ENCODE measurements at places on chromosomes 5 and 9. TPM values are rescaled to one million over a fixed set of nuclear protein-coding genes. Genes with fewer than 3 reads are reported as not detected.

KIF4B gene
- not detected for total RNA-seq

CAPSL gene
- total RNA-seq, result not detected

LCN1 gene
- not detected for total RNA-seq

PDLIM4 gene
- 19.4 TPM for total RNA-seq

CCIN gene
- not detected for total RNA-seq

GABRA6 gene
- not detected for total RNA-seq

OMD gene
- total RNA-seq, result 9.1 TPM

MYMK gene
- total RNA-seq, result not detected

GARIN3 gene
- not detected for total RNA-seq

SHROOM1 gene
- 5.2 TPM for total RNA-seq

NUDT2 gene
- total RNA-seq, result 25.8 TPM

SLC25A2 gene
- total RNA-seq, result not detected

FST gene
- 77.1 TPM for total RNA-seq

C5orf34 gene
- 4.2 TPM for total RNA-seq

SPATA31C1 gene
- not detected for total RNA-seq

CAMK2A gene
- total RNA-seq, result not detected

All from cardiac atrium fibroblast (primary cell).